ENCODE measurements at places on chromosomes 2 and 18.
A peak's percentile ranks its signal among the peaks of the same experiment; 100 is the strongest.

DNA sequence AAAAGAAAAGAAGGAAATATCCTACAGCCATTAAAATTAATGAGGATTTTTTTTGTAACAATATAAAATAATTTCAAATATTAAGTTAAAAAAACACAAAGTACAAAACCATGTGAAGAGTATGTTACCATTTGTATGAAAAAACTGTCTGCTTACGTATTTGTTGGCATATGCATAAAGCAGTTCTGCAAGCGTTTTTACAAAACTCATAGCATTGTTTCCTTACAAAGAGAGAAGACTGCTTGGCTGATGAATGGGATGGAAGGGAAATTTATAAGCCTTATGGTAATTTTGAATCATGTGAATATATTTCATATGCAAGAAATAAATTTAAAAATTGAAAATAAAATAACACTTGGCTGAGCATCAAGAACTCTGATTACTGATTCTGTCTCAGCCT, 63.1 kb downstream of the METTL4 start:
- no peak for DNase-seq

DNA sequence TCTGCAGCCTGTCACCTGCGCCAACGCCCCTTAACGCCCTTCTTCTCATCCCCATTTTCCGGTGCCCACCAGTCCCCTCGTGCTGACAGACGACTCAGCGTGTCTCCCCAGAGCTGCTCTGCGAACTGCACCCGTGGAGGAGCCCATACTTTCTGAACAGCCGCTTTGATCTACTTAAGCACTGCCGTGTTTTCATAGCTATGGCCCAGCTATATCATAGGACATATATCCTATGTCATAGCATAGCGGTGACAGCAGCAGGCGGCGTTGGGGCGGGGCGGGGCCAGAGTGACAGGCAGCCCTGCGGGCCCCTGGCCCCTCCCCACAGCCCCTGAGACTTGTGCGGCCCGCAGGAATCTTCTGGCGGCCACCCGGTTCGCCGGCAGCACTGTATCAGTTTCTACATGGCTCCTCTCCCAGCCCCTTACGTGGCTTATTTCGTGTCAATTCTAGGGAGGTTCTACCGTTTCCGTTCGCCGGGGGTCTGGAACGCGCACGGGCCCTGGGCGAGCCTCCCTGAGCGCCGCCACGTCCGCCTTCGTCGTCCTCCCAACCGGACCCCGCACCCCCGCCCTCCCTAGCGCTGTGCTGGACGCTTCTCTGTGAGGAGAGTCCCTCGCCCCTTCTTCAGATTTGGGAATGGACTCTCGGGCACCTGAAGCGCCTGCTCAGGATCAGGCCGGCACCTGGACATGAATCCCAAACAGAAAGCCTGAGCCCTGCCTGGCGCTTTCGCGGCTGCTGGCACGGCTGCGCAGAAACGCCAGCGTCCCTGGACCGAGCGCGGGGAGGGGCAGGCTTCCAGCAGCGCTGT, 35.4 kb downstream of the PTPN18 start:
- peak; percentile 73 for DNase-seq

DNA sequence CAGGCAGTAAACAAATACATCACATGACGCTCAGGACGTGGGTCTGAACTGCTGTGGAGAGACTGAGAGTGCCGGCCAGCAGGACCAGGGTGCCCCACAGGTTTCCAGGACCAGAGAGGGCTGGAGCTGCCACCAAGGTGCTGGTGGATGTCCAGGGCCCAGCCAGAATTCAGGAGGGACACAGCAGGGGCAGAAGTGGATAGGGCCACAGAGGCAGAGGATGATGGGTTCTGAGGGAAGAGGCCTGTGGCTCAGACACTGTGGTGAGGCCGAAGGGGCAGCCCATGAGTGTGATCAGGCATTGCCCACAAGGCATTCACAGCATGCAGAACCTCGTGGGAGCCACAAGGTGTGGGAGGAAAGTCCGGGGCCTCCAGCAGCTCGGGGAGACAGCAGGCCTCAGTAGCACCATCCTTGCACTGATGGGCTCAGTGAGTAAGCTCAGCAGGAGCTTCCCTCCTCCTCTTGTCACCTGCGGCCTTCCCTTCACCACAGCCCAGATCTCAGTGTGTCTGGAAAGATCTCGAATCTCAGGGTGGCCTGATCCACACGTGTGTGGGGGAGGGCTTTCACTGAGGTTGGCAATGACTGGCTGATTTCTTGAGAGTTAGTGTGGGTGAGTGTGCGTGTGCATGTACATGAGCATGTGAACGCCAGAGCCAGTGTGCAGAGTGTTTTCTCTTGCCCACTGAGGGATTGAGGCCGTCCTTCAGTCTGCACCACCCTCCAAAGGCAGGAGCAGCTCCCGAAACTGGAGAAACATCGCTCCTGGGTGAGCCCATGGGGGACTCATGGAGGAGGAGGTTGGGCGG, 181.8 kb upstream of the RAB6C start:
- DNase-seq: no peak

DNA sequence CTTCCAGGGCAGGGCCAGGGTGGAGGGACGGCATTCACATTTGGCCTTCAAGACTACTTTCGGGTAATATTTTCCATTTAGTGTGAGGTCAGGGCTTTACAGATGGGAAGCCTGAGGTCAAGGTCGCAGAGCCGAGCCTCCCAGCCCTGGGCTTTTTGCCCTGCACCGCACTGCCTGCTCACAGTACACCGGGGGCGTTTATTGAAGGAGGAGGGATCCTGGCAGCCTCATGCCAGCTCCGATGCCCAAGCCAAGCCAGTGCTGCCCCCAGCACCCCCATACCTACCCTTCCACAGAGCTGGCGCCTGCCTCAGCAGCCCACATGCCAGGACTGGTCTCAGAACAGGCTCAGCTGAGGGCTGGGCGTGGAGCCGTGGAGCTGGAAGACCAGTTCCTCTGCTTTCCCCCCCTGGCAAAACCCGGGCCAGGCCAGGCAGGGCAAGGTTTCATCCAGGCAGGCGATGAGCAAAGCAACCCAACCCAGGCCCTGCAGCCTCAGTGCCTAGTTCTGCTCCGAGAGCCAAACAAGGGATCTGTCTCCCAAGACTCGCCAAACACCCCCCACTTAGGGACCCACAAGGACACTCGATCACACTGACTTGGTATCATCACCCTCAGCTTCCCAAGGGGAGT, 11.9 kb downstream of the SDC1 start:
- DNase-seq: no peak

DNA sequence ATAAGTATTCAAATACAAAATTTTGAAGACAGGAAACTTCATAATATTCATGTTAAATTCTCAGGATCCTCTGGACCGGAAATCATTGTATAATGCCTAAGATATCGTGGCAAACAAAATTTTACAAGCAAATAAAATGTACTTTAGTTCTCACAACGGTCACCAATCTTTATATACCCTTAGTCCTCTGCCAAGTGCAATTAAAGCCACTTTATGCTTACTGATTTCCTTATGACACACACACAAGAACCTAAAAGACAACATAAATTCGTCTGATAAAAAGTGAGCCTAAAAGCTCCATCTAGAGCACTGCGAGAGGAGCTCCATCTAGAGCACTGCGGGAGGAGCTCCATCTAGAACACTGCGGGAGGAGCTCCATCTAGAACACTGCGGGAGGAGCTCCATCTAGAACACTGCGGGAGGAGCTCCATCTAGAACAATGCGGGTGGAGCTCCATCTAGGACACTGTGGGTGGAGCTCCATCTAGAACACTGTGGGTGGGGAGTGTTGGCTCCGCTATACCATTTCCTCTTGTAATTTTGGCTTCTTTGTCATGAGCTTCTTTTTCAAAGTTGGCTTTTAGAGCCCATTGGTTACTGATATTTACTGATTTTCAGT, 15.9 kb downstream of the ATP8B1 start:
- DNase-seq: no peak

DNA sequence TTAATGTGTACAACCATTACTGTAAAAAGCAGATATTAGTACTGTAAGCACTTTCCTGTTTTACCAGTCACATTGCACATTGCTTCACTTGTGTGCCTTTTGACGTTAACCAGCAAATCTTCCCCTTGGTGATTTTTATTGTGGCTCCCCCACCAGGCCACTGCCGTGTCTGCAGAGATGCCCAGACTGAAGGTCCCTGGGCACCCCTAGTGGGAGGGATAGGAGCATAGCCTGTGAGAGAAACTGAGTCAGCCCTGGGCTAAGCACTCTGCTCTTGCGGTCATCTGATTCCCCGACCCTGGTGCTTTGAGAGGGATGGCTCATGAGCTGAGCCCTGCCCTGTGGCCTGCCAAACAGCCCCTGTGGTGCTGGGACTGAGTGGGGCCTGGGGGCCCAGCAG, 73.4 kb downstream of the INPP4A start:
- peak; percentile 37 for DNase-seq

DNA sequence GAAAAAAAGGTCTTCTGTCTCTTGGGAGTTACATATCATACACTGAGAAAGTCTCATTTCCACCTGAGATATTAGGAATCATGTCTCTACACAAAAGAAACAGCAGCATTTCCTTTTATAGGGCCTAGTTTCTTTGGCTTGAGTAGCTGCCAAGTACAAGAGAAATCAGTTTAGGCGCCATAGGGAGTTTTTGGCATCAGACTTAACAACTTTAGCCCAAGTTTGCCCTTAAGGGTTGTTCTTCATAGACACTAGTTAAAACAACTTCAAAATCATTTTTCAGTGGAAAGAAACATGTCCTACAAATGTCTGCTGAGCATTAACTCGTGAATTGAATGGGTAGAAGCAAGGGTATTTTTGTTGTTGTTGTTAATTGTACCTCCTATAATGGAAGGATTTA, 587.0 kb upstream of the DSEL start:
- DNase-seq: no peak

DNA sequence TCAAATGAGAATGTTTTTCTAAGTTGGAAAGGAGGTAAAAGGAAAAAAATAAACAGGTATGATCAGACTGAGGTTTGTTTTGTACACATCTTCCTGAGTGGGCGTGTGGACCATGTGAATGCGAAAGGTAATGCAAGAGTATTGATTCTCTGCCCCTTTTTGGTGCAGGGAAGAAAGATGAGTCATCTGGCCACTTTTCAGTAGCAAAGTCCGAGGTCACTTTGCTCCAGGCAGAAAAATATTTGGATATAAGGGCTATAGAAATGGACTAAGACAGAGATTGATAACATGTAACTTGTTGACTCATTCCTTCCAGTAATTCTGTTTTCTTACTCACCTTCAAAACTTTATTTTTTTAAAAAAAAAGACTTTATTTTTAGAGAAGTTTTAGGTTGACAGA, 130.5 kb downstream of the DSEL start:
- DNase-seq: no peak

DNA sequence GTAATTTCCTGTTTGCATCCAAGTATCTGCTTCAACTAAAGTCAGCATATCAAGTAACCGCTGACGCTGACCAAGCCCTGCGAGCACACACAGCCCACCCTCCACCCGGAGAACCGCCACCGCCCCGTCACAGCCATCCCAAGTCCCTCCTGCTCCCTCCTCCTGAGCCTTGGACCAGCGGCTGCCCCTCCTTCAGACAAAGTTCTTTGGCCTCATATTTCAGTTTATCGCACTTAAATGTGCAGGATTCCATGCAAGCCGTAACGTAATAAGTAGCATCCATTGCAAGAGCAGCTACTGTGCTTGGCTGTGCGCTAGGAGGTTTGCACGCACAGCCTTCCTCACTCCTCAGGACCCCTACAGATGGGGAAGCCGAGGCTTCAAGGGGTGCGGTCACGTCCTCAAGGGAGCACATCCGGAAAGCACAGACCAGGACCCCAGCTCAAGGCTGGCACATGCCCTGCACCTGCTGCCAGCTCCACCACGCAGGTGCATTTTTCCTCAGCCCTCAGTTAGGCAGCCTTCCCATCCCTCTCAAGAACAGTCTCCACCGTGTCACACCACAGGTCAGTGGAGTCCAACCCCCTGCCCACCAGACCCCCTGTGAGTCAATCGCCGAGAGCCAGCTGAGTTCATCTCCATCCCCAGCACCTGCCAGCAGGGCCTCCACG, 17.1 kb downstream of the PXDN start:
- DNase-seq: no peak

DNA sequence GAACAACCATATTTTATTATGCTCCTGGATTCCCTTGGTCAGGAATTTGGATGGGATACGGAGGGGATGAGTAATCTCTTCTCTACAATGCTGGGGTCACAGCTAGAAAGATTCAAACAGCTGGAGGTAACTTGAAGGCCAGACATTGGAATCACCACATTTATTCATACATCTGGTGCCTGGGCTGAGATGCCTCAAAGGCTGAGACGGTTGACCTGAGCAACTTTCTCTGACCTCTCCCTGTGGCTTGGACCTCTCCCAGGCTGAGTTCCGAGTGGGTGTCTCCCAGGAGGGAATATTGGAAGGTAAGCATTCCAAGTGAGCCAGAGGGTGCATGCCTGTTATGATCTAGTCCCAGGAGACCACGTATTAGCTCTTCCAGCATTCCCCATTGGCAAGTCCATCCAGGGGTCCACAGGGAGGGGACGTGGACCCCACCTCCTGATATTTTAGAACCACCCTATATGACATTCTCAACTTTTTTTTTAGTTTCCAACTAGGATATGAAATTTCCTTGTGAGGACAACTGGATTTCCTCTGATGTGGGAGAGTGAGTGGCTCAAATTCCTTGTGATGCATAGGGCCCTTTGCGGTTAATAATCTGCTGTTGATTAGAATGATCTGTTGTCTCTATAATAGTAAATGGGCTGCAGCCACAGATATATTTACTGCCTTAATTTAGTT, 101.8 kb downstream of the MRPS9 start:
- no peak for DNase-seq

- no peak for DNase-seq
These were observed 39.6 kb downstream of the KCTD18 start for GRCh38 chr2:200470230-200470629.

- peak; percentile 68 for DNase-seq
These were observed 84.3 kb downstream of the TNS1 start for GRCh38 chr2:217918308-217919024.

GRCh38 chr18:58103339-58103985, 59.4 kb downstream of the NEDD4L start:
- DNase-seq: no peak

GRCh38 chr2:100146657-100146960, 4.2 kb upstream of the AFF3 start:
- DNase-seq: no peak

GRCh38 chr2:1907291-1907690, 163.0 kb upstream of the PXDN start:
- no peak for DNase-seq

- no peak for DNase-seq
These were observed 16.0 kb upstream of the CNDP2 start for GRCh38 chr18:74480149-74480651.

DNA sequence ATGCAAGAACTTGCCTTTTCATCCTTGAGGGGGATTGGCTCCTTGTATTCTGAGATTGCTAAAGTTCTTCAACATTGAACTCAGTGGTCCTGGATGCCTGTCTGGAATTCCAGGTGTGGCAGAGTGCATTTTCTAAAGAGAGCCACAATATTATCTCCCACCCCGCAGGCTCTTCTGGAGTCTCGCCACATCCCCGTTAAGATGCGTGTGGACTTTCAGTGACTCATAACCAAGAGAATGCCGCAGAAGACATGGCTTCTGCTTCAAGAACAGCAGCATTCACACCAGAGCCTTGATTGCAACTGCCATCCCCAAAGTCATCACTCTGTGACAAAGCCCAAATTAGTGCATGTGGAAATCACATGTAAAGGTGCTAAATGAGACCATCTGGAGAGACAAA, 142.7 kb downstream of the CDH20 start:
- DNase-seq: no peak

- DNase-seq: no peak
These were observed 37.8 kb downstream of the VIT start for GRCh38 chr2:36734304-36734703.

GRCh38 chr2:11377928-11378545, 33.6 kb upstream of the ROCK2 start:
- no peak for DNase-seq

GRCh38 chr2:229408356-229408755, 137.3 kb upstream of the PID1 start:
- peak; percentile 51 for DNase-seq

GRCh38 chr2:240130393-240131195, 5.5 kb downstream of the COPS9 start:
- DNase-seq: no peak

Measured in GM23338 (cell line).